CD4-positive, alpha-beta T cell treated with Interleukin-2 at 100 ng/mL for 4 hours (primary cell): ENCODE measurements at places on chromosomes 2 and 18.
A peak's percentile ranks its signal among the peaks of the same experiment; 100 is the strongest.

GRCh38 chr2:152573168-152573567 is 144.1 kb downstream of the PRPF40A start:
- DNase-seq = peak; percentile 7

- no peak for DNase-seq
These were observed 18.7 kb downstream of the C18orf63 start for GRCh38 chr18:74334242-74334893.

GRCh38 chr18:683531-683930 is 26.1 kb downstream of the TYMS start:
- DNase-seq = no peak

DNA sequence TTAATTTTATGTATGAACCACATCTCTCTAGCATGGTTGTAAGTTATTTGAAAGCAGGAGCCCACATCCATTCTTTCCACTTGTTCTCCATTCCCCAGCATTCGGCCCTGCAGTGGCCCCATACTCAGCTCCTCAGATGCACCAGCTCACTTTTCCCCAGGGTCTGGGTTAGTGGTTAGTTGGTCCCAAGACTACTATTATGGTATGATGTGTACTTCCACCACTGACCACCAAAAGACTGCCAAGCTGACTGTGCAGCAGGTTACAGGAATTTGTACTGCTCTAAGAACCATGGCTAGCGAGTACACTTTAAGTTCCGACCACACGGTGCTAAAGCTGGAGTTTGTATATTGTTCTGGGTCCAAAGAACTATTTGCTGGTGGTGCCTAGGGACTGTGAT is 413.6 kb upstream of the TCF4 start:
- DNase-seq = no peak

DNA sequence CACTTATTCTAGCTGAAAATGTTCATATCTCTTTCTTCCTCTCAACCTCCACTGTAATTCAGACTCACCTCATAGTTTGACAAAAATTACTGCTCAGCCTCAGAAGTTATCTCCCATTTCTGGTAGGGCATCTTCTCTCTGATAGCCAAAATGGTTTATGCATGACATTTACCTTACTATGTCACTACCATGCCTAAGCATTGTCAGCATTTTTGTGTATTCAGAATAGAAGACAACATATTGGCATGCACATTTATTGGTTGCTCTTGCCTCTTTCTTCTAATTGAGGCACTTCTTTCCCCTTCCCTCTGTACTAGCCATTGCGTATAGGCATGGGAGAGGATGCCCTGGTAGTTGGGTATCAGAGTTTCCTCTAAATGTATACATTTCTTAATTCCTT is 406.1 kb upstream of the DCC start:
- no peak for DNase-seq

GRCh38 chr2:43175020-43175441 is 51.4 kb downstream of the ZFP36L2 start:
- no peak for DNase-seq

- no peak for DNase-seq
These were observed 48.8 kb upstream of the DNAJC10 start for GRCh38 chr2:182667315-182667695.

GRCh38 chr2:6281524-6281923 is 584.2 kb downstream of the CMPK2 start:
- no peak for DNase-seq

GRCh38 chr18:48352051-48352755 is 57.0 kb downstream of the ZBTB7C start:
- DNase-seq = no peak
